ENCODE measurements at places on chromosomes 5 and 9.
A peak's percentile ranks its signal among the peaks of the same experiment; 100 is the strongest.

DNA sequence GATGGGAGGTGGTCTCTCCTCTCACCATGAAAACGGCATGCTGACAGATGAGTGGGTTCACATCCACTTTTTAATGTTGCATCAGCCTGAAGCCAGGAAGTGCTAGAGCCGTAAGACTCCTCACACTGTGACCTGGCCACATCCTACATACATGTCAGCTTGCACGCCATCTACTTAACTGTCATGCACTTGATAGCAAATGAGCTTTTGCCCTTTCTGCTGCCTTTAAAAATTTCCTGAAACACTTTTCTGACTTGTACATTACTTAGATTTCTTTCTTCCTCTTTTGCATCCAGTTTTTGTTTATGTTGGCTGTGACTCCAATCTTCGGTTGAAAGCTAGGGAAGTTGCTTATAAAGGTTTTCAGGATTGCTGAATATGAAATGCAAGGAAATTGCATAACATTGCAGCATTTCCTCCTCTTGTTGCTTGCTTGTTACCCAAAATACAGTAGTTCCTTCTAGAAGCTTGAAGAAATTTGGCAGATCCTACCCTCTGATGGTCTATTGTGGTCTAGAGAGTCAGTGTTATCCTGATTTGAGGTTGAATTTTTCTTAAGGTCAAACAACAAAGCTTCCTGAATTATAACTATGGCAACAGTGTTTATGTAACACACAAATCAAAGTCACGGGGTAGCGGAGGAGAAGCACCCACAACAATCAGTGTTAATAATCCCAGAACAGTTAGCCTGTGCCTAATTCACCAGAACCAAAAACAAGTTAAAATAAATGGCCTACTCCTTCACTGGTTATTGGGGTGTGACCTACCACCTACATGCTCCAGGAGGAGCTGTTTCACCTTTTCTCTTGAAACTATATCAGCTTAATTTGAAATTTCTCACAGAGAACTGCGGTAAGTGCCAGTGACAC lies 232.5 kb downstream of the ARHGAP26 start:
- DNase-seq, result peak; percentile 78

GRCh38 chr5:910769-911160 lies 18.1 kb downstream of the TRIP13 start:
- no peak for DNase-seq

DNA sequence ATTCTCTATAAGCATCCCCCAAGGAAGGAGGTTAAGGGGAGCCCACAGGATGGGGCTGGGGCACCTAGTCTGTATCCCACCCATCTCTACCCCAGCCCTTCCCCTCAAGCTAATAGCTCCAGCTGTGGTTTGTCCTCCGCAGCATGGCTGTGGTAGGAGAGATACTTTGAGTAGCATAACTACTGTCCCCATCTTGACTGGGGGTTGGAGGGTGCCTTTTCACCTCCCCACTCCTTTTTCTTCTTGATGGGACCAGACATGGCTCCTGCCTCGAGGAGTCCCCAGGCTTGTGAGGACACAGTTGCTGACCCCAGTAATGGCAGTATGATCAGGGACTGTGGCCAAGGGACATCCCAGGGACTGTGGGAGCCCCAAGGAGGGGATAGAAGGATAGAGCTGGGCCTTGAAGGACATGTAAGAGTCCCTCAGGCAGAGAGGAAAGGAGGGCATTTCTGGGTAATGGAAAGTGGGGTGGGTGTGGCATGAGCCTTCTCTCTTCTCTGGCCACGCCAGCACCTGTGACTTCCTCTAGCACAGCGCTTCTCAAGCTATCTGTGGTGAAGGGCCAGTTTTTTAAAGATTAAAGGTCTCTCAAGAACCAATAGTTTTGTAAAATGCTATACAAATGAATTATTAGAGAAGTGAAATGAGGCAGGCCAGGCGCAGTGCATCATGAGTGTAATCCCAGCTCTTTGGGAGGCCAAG lies 14.0 kb downstream of the OLFML2A start:
- DNase-seq, result no peak

DNA sequence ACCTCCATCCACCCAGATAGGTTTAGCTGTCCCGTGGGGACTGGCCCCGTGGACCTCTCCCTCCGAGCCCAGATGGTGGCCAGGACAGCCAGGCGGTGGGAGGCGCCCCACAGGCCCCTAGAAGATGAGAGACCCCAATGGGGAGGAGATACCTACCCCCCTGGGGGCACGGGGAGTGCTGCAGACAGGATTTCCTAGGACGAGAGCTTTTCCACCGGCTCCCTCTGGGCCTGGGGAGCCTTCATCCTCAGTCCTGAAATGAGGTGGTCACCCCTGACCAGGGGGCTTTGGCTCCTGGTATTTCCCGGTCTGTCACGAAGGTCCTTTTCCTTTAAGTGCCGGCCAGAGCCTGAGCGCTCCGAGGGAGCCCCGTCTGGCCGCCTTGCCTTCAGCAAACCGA lies 46.8 kb downstream of the MRPL36 start:
- no peak for DNase-seq

DNA sequence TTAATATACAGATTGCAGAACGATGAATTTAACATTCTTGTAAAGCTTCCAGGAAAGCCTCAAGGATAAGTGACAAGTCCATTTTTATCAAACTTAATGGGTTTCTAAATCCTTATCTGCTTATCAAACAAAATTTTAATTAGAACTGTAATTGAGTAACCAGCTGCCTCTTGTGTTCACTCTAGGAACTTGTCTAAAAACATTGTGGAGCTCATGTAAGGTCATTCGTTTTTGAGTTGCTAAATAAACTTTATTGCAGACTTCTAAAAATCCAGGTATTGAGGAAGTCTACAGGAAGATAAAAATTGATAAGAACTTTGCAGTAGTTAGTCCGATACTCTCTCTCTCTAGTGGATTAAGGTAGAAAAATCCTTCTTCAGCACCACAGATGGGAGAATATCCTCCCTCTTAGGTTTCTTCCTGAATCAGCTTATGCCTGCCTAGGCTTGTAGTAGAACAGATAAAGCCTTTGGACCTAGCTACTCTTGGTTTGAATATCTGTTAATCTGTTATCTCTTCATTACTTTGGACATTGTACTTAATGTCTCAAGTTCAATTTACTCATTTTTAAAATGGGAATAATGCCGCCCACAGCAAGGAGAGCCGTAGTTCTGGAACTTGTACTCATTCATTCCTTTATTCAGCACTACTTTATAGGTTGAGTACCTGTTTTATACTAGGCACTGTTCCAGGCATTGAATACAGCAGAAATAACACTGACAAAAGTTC lies 60.0 kb upstream of the DHFR start:
- no peak for DNase-seq

DNA sequence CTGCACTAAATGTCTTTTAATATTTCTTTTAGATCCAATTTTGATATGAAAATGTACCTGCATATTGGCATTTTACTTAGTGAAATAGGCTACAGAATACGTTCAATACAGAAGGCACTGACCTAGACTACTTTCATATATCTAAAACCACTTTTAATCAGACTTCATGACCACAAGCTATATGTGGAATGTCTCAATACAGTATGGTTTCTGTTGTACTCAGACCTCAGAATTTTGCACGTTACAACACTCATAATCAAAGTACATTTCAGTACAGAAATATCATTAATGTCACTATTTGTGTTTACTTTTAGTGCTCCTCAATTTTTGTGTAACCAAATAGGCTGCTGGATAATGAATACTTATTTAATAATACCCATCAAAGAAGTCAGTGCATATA lies 74.8 kb downstream of the MEF2C start:
- DNase-seq, result no peak

DNA sequence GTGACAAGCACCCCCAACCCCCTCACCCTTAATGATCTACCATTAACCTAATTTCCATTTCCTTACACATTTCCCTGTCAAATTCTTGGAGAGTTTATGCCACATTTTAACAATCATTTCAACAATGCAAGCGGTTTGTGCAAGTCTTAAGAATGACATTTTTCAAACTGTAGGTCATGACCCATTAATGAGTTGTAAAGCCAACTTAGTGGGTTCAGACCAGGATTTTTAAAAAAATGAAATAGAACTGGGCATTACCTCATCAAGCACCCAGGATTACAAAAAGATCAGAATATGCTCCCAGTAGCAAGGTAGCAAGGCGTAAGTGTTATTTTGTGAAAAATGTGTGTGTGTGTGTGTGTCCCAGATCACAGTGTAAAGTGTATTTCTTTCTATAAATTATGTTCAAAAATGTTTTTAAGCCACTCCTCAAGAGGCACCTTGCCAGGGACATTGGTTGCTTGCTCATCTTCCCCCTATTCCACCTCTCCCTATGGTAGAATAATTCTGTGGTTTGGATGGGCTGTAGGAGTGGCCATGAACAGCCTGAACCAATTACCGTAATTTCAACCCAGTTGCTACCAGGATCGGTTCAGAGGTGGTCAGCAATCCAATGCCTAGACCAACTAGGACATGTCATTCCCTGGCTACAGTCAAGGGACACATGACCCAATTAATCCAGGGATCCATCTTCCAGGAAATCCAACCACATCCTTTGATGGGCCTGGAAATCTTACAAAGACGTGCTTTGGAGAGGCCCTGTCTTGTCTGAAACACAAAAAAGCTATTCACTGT lies 14.4 kb upstream of the TGFBR1 start:
- DNase-seq, result no peak

- DNase-seq, result no peak
These were observed 8.6 kb downstream of the PDGFRB start for GRCh38 chr5:150146862-150147601.

- DNase-seq, result no peak
These were observed 354.8 kb downstream of the PDE4D start for GRCh38 chr5:59538750-59539121.

- DNase-seq, result peak; percentile 43
These were observed 154.2 kb upstream of the TSLP start for GRCh38 chr5:110917161-110917875.

- no peak for DNase-seq
These were observed 3.0 kb downstream of the FEM1C start for GRCh38 chr5:115541611-115542010.

DNA sequence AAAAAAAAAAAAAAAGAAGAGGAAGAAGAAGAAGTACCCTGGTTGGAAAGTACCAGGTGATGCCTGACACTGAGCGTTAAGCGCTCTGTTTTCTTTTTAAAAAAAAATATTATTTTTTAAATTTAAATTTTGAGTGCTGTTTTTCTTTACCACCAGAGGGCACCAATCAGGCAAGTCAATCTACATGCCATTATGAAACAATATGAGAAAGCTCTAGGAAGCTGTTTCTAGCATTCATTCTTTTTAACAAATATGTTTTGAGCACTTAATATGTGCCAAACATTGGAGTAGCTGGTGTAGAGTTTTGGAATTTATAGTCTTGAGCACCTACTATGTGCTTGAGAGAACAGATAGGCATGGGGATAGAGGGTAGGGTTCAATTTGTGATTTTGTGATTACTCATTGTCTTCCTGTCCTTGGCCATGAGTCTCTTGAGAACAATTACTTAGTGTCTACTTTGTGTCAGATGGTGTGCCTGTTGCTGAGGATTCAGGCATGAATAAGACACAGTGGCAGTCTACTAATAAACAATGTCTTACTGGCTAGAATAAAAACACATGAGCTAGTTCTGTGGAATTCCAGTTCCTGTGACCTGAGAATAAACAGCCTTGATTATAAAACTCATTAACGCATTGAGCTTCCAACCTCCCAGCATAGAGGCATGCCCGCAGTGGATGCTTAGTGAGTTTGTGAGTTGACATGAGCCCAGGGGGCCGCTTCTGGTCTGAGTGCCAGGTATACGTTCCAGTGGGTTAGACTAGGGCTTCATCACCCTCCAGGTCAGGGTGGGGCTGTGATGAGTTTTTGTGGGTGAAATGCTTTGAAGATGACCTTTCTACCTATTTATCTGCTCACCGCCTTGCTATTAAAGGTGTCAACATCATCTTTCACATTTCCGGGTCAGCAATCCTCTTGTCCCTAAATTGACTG lies 3.0 kb upstream of the UBE2R2 start:
- DNase-seq, result no peak

GRCh38 chr5:73131711-73132425 lies 11.5 kb downstream of the TMEM171 start:
- DNase-seq, result no peak

- peak; percentile 55 for DNase-seq
These were observed 60.4 kb downstream of the TNC start for GRCh38 chr9:115057559-115057958.
